ENCODE measurements at places on chromosomes 5 and 9.

DNA sequence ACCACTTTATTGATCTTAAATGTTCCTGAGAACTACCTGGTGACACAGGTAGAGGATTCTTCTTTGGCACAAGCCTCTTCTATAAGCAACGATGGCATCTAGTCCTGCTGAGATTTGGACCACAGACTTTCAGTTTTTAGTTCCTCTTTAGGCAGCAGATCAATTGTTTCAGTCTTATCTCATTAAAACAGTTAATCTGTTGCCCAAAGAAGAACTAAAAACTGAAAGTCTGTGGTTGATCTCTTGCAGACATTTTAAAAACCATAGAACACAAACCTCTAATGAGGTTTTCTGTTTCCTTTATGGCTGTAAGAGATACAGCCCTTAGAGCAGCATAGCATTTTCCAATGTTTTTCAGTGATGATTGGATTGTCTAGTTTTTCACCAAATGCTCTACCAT is 480.9 kb downstream of the MTRR start:
- H3K27me3 ChIP-seq, result no peaks in the 10 kb centered on the region
- no peaks in the 10 kb centered on the region for H3K4me1 ChIP-seq
- H3K4me3 ChIP-seq, result no peak overlapping the region
- no peak for DNase-seq

GRCh38 chr5:68303038-68303738 is 87.6 kb downstream of the PIK3R1 start:
- H3K27ac ChIP-seq, result no peak overlapping the region
- H3K36me3 ChIP-seq, result no peaks in the 10 kb centered on the region
- H3K4me1 ChIP-seq, result peaks cover 16% of the 10 kb centered on the region
- DNase-seq, result no peak
- no peaks in the 10 kb centered on the region for H3K27me3 ChIP-seq
- H3K4me3 ChIP-seq, result no peak overlapping the region

DNA sequence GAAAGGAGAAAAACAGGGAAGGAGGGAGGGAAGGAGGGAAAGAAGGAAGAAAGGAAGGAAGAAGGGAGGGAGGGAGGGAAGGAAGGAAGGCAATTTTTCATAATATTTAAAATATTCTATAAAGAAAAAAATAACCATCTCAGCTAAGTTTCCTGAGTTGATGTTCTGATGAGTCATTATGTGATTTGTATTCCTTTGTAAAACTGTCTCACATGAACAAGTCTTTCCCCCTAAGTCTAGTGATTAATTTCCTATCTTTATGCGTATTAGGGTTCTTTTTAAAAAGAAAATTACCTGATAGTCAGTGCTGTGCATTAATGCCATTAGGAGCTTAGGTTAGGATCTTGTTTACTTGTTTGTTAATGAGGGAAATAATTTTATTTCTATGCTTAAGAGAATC is 94.1 kb downstream of the RASEF start:
- H3K27me3 ChIP-seq, result no peaks in the 10 kb centered on the region
- H3K36me3 ChIP-seq, result no peaks in the 10 kb centered on the region
- H3K27ac ChIP-seq, result no peak overlapping the region
- no peak overlapping the region for H3K4me3 ChIP-seq

DNA sequence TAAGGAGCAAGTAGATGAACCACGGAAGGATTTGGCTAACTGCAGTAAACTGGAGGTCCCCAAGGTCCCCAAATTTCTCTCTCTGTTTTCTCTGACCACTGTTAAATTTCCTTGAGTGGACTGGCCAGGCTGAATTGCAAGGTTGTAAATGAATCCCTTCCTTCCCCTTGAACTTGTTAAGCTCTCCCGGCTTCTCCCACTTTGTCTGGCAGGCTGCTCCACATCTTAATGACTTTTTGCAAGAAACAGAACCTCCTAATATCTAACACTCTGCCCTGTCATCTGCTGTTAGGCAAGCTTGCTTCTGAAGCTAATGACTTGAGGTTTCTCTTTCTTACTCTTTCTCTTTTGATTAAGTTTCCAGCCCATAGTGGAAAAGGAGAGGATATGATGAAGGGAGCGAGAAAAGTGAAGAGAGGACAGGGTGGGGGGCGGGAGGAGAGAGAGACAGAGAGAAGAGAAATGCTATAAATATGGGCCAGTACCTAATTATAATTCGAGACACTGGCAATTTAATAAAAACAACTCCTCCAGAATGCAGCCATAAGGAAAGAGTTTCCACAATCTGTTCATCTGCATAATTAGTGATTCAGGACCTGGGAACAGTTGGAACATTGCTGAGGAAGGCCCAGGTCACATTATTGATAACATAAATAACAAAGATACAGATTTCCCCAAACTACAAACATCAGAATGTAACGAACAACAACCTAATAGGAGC is 437.3 kb upstream of the MPDZ start:
- no peak overlapping the region for H3K27ac ChIP-seq
- peaks cover 14% of the 10 kb centered on the region for H3K4me1 ChIP-seq
- no peaks in the 10 kb centered on the region for H3K36me3 ChIP-seq
- no peak overlapping the region for H3K4me3 ChIP-seq

- H3K4me3 ChIP-seq, result no peak overlapping the region
- no peaks in the 10 kb centered on the region for H3K4me1 ChIP-seq
- DNase-seq, result no peak
- no peaks in the 10 kb centered on the region for H3K36me3 ChIP-seq
- H3K27me3 ChIP-seq, result no peaks in the 10 kb centered on the region
Observed at GRCh38 chr9:83765376-83765775, 52.2 kb downstream of the GKAP1 start.

Data from esophagus squamous epithelium (tissue), 5 donors.